H1 (cell line): ENCODE measurements at places on chromosomes 7 and 10. TPM values are rescaled to one million over a fixed set of nuclear protein-coding genes. Genes with fewer than 3 reads are reported as not detected.
A peak's percentile ranks its signal among the peaks of the same experiment; 100 is the strongest.

The CDC14C gene
- total RNA-seq, result not detected in 2 replicates

DNA sequence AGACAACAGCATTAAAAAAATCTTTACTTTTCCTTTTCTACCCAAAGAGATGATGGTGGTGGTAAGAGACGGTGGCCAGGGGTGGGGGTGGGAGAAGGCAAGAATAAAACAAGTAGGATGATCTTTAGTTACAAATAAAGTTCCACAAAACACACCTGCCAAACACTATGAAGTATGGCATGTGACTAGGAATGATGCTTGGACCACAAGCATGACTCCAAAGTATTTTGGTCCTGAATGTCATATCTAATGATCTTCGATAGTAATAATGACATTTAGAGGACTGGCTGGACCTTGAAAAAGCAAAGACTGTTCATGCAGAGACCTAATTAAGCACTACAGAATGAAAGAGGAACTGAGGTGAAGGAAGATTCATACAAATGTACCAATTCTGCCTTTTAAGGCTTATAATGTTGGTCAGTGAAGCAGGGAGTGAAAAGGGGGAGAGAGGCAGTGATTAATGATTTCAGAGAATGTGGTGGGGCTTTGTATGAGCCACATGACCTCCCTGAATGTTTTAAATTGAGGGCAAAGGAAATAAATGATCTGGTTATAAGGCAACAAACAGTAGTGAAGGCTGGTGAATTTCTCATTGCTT, 29.6 kb upstream of the DKK1 start:
- no peak overlapping the region for H3K27ac ChIP-seq
- H3K4me1 ChIP-seq, result no peaks in the 10 kb centered on the region
- no peaks in the 10 kb centered on the region for H3K36me3 ChIP-seq
- DNase-seq, result no peak
- no peaks in the 10 kb centered on the region for H3K27me3 ChIP-seq
- no peak overlapping the region for H3K4me3 ChIP-seq

The ANKRD30A gene
- total RNA-seq, result not detected in 2 replicates

The DDX50 gene
- 36.5 and 39.0 TPM in 2 replicates for total RNA-seq

- peaks cover 8% of the 10 kb centered on the region for H3K4me1 ChIP-seq
- no peaks in the 10 kb centered on the region for H3K36me3 ChIP-seq
Observed at GRCh38 chr7:141593134-141593533, 41.9 kb downstream of the AGK start.

The STOX1 gene
- total RNA-seq, result 2.5 and 2.6 TPM in 2 replicates

DNA sequence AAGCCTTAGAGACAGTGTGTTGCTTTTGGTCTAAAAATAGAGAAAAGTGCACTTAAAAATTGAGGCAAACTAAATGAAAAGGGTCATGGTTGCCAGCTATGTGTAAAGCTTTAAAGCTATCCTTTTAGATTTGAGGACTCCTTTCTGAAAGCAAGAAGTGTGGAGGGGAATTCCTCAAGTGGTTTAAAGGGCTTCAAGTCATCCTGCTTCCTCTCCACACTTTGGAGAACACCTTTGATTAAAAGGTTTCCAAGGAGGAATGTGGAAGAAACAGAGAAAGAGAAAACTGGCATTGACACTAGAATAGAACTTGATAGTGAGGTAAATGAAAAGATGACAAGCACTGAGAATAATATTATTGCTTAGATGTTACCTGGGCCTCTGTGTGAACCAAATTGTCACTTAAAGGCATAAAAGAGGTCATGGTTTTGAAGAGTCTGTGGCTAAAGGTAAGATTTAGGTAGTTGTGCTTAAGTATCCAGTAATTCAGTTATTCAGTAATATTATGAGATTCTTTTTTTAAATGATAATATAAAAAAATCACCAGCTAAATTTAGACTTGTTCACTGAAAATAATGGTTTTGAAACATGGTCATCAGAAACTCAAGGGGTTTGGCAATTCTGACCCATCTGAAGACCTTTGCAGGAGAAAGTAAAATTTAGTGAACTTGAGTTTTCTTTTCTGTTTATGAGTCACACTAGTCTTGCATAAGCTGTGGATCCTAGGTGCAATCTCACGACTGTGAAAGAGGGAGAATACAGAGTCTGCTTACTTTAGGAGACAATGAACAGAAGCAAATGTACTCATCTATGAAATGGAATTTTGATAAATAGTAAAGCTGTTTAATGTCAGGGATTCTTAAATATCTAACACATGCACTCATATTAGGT, 466.0 kb downstream of the KIF20B start:
- no peaks in the 10 kb centered on the region for H3K4me1 ChIP-seq
- no peak for DNase-seq
- no peak overlapping the region for H3K27ac ChIP-seq
- no peaks in the 10 kb centered on the region for H3K36me3 ChIP-seq

The STEAP1 gene
- total RNA-seq, result 8.1 and 9.5 TPM in 2 replicates

DNA sequence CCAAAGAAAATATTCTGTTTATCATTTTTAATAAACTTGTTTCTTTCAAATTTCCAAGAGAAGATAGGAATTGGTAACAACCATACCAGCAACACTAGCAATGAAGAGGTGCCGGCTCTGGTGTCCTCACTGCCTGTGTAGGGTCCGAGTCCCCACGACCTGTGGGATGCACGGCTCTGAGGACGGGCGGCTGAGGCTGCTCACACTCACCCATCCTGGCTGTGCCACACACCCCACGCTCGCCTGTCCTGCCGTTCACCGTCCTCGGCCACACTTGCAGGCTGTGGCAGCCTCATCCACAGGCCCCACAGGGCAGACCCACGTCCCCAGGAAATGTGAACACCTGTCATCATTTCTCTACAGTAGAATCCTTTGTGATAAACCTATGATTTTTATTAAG, 48.2 kb upstream of the DPYSL4 start:
- H3K4me1 ChIP-seq, result peaks cover 3% of the 10 kb centered on the region; the same call in 1 of the 2 replicates
- H3K4me3 ChIP-seq, result no peak overlapping the region
- no peak overlapping the region for H3K27ac ChIP-seq
- DNase-seq, result no peak
- H3K36me3 ChIP-seq, result no peaks in the 10 kb centered on the region
- H3K27me3 ChIP-seq, result no peaks in the 10 kb centered on the region

DNA sequence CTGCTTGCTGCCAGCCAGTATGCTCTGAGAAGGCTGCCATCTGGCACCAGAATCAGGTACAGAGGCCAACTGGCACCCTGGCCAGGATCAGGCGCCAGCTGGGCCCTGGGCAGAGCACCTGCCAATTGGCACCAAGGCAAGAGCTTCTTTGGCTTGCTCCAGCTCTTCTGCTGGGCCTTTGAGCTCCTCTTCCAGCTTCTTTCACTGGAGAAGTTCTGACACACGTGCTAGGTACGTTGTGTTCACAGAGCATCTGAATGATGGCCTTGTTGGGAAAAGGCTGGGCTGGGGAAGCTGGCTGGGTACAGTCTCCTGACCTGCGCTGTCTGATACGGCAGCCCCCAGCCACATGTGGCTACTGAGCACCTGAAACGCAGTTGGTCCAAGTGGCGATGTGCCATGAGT, 31.7 kb upstream of the OPALIN start:
- no peak overlapping the region for H3K27ac ChIP-seq
- no peak for DNase-seq
- no peak overlapping the region for H3K4me3 ChIP-seq
- no peaks in the 10 kb centered on the region for H3K36me3 ChIP-seq
- no peaks in the 10 kb centered on the region for H3K27me3 ChIP-seq

DNA sequence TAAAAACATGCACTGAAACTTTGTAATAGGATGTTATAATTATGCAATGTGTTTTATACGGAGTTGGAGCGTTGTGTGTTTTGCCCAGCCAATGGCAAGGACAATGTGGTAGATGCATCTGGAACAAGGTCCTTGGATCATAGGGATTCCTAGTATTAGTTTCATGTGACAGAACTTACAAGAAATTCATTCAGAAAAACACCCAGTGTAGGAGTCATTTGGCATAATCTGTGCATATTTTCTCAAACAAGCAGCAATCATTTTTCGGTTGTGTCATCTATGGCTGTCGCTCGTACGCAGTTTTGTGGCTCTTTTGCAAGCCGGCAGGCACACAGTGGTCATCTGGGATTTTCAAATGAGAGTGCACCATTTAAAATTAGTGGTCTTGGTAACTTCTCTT, 19.8 kb downstream of the CREB5 start:
- H3K27ac ChIP-seq, result no peak overlapping the region
- H3K4me1 ChIP-seq, result no peaks in the 10 kb centered on the region
- no peak overlapping the region for H3K4me3 ChIP-seq

GRCh38 chr7:32335107-32335506, 155.1 kb downstream of the LSM5 start:
- H3K36me3 ChIP-seq, result no peaks in the 10 kb centered on the region
- DNase-seq, result no peak
- no peak overlapping the region for H3K4me3 ChIP-seq

- no peak for DNase-seq
- H3K4me1 ChIP-seq, result peaks cover 11% of the 10 kb centered on the region
- H3K27me3 ChIP-seq, result no peaks in the 10 kb centered on the region
Observed at GRCh38 chr7:25305831-25306230, 77.5 kb upstream of the NPVF start.

GRCh38 chr7:69739931-69740431, 141.7 kb downstream of the AUTS2 start:
- no peak overlapping the region for H3K4me3 ChIP-seq
- H3K27ac ChIP-seq, result no peak overlapping the region
- no peaks in the 10 kb centered on the region for H3K36me3 ChIP-seq
- DNase-seq, result no peak
- H3K27me3 ChIP-seq, result no peaks in the 10 kb centered on the region

DNA sequence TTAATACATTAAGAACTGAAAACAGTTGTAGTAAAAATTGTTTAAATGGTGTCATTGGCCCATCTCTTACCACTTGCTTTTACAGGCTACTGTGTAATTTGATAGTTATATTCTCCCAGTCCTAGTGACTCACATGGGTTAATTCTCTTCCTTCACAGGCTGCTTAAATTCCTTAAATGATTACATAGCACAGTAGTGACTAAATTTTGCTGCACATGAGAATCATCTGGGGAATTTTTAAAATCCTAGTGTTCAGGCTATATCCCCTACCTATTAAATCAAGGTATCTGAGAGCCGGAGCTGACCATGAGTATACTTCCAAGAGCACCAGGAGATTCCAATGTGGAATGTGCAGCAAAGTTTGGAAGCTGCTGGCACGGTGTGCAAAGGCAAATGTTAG, 45.3 kb upstream of the ZNF800 start:
- no peak overlapping the region for H3K4me3 ChIP-seq
- no peaks in the 10 kb centered on the region for H3K4me1 ChIP-seq
- H3K27me3 ChIP-seq, result no peaks in the 10 kb centered on the region
- H3K27ac ChIP-seq, result no peak overlapping the region
- no peak for DNase-seq
- no peaks in the 10 kb centered on the region for H3K36me3 ChIP-seq

DNA sequence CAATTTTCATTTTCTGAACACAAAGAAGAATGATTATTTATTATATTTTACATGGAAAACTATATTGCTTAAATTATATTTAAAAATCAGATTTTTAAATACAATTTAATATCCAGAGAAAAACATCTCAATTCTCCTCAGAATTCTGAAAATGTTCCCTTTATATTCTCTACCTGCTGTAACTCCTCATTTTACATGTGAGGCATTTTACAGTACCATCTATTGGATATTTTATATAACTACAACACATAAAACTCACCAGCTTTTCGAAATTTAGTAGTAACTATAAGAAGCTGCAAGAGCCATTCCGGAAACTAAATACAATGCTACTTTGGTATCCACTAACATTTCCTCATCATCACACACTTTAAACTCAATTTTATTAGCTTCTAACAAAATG, 264.6 kb downstream of the DGKB start:
- no peak for DNase-seq
- H3K36me3 ChIP-seq, result no peaks in the 10 kb centered on the region
- no peak overlapping the region for H3K4me3 ChIP-seq
- no peak overlapping the region for H3K27ac ChIP-seq
- no peaks in the 10 kb centered on the region for H3K27me3 ChIP-seq

DNA sequence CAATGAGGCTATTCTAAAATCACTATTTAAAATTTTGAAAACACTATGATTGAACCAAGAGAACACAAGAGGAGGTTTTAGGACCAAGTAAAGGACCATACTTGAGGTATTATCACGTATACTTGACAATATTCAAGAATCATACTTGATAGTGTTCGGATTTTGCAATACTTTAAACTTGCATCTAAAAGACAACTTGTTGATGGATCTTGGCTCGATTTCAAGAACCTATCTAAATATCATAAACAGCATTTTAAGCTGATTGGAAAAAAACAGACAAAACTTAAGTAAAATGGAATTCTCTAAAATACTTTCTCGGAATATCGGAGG, 1.3 kb downstream of the NAMPT start:
- H3K27me3 ChIP-seq, result no peaks in the 10 kb centered on the region
- H3K27ac ChIP-seq, result no peak overlapping the region
- no peak for DNase-seq
- no peaks in the 10 kb centered on the region; the same call in 1 of the 2 replicates for H3K4me1 ChIP-seq

The SGMS1 gene
- total RNA-seq, result 12.7 and 15.6 TPM in 2 replicates

The ZNF736 gene
- not detected in 2 replicates for total RNA-seq

- peak; percentile 58 for DNase-seq
- H3K4me1 ChIP-seq, result peaks cover 1% of the 10 kb centered on the region
- peak overlapping the region; percentile 84 for H3K4me3 ChIP-seq
- no peaks in the 10 kb centered on the region for H3K36me3 ChIP-seq
- H3K27me3 ChIP-seq, result no peaks in the 10 kb centered on the region
Observed at GRCh38 chr7:98399890-98400541, 874 bp downstream of the BAIAP2L1 start.

DNA sequence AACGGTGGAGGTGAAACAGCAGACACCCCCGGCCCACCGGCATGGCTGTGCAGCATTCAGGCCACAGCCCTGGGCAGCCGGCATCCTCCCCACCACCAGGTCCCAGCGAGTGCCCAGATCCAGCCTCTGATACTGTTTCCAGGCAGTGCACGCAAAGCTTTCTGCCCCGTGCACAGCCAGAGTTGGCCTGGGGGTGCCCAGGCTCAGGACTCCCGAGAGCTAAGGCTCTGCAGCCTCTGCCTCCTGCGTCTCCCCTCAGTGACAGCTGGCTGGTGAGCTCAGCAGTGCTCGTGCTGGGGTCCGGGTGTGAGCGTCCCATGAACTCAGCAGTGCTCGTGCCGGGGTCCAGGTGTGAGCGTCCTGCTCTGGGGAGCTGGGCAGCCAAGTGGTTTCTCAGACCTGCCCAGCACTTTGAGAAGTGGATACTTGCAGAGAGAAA, 65.4 kb downstream of the CFAP46 start:
- H3K36me3 ChIP-seq, result no peaks in the 10 kb centered on the region
- H3K4me3 ChIP-seq, result no peak overlapping the region
- peaks cover 5% of the 10 kb centered on the region for H3K4me1 ChIP-seq
- H3K27me3 ChIP-seq, result no peaks in the 10 kb centered on the region
- DNase-seq, result peak; percentile 46
